ENCODE measurements at places on chromosomes 6 and 20.

- no peak for DNase-seq
These were observed 29.5 kb downstream of the TCF21 start for GRCh38 chr6:133918208-133918930.

- no peak for DNase-seq
These were observed 9.1 kb upstream of the MANBAL start for GRCh38 chr20:37280403-37280802.

- DNase-seq: no peak
These were observed 44.3 kb downstream of the USP49 start for GRCh38 chr6:41850861-41851260.

DNA sequence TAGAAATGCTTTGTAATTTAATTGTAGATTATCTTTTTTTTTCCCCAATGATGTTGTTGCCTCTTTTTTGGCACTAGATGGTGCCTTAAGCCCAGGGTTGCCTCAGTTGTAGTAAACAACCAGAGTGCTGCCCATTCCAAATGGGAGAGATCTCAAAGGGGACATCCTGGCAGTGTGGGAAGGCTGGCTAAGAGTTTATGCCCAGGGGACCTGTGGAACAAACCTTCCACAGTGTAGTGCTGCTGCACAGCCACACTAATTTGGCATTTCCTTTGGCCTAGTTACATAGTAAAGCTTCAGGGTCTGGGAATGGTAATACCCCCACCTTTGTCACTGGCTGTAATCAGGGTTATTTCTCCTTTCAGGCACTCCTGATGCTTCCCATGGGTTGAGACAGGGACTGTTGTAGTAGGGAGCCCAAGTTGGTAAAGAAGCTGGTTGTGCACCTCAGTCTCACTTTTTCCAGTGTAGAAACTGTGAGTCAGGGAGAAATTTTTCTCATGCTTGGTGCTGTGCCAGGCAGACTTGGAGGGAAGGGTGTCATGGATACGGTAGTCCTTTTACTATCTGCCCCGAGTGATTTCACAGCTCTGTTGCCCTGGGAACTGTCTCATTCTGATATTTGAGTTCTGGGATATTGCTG lies 177.8 kb upstream of the ECI2 start:
- DNase-seq: no peak

- no peak for DNase-seq
These were observed 28.1 kb downstream of the ADGRF5 start for GRCh38 chr6:46893648-46894047.

DNA sequence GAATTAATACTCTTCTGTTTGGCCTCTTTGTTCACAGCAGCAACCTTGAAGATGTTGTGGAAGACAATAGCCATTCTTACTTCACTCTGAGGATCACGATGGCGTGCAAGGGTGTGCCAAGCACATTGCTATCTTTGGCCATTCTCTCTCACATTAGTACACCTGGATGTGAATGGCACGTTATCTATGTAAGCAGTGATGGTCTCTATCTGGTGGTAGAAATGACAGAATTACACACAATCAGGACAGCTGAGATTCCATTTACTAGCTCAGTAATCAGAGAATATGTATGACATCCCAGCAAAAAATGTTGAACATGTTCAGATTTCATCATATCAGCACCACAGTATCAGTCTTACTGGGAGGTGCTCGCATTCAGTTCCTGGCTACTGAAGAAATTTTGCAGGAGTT lies 116.2 kb downstream of the LCA5 start:
- no peak for DNase-seq

- no peak for DNase-seq
These were observed 147.8 kb downstream of the SYCP2 start for GRCh38 chr20:59785669-59785959.

DNA sequence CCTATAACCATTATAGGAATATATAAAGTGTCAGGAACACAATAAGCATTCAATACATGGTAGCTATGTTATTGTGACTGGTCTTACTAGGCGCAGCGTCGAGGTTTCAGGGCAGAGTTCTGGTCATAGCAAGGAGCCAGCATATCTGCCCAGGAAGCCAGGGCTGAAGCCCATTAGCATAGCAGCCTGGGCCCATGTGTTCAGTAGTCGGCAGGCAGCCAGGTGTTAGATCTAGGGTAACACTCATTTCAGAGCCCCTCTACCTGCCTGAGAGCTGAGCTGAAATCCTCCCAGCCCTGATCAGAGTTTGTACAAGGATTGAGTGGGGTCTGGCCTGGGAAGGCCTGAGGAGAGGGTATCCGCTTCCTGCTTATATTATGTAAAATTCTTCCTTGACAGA lies 32.1 kb downstream of the C20orf173 start:
- DNase-seq: no peak

- DNase-seq: no peak
These were observed 43.5 kb downstream of the PREX1 start for GRCh38 chr20:48784273-48784641.

DNA sequence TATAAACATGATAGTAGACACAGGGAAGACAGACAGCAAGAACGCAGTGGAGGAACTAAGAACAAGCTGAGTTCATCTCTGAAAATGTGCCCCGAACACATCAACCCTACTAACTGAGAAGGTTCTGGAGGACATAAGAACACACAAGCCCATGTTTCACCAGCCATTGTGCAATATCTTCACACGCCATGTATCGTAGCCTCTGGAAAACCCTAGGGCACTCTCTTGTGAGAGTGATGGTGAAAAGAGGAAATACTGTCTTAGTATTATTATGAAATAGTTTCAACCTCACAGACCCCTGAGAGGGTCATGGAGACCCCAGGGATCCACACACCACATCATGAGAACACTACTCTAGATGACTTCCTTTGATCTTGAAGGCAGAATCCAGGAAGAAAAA lies 26.1 kb upstream of the FOXF2 start:
- no peak for DNase-seq

DNA sequence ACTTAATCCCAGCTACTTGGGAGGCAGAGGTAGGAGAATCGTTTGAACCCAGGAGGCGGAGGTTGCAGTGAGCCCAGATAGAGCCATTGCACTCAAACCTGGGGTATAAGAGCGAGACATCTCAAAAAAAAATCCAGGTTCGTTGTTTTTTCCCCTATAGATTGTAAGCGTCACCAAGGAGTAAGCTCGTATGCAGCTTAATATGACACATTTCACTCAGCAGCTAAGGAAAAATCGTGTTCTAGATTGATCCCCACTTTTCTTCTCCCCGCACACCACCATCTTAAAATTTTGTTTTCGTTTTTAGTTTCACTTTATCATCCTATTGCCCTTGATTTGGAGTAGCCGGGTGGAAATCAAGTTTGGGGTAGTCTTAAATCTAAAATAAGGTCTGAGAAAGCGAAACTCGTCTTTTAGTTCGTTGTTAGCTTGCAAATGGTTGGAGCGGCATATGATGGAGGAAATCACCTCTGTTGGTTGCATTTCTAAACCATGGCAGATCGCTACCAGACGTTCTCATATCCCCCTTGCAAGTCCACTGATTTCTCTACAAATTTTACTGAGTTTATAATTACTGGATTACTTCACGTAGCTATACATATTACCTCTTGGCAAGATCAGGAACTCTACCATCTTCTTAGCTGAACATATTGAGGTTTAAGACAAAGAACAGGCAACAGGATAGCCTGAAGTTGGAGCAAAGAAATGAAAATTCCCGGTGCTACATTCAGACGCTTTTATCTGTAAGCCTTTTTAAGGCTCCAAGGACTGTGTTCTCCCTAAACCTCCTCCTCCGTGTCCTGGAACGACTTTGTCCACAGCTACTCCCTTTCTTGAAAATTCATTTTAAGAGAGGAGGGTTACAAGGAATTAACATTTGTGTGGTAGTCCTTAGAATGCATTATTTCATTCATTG lies 91.1 kb upstream of the BTN3A2 start:
- no peak for DNase-seq

- DNase-seq: no peak
These were observed 38.0 kb downstream of the TNFAIP3 start for GRCh38 chr6:137904822-137905617.

DNA sequence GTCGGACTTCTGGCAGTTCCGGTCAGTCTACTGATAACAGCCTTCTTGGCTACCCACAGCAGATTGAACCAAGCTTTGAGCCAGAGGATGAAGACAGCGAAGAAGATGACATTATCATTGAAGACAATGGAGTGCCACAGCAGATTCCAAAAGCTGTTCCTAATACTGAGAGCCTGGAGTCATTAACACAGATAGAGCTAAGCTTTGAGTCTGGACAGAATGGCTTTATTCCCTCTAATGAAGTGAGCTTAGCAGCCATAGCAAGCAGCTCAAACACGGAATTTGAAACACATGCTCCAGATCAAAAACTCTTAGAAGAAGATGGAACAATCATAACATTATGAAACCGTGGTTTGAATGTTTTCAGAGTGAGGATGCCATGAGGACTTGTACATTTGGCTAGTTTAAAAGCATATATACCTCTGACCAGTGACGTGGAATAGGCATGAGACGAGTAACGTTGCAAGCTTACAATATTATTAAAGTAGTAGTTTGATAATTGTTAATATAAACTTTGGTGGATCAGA lies 18.8 kb downstream of the PARD6B start:
- no peak for DNase-seq

Data from cortex of kidney (tissue), 1 donor.